NCI-H1417 (cell line): ENCODE measurements at places on chromosomes 11 and 22.
A peak's percentile ranks its signal among the peaks of the same experiment; 100 is the strongest.

DNA sequence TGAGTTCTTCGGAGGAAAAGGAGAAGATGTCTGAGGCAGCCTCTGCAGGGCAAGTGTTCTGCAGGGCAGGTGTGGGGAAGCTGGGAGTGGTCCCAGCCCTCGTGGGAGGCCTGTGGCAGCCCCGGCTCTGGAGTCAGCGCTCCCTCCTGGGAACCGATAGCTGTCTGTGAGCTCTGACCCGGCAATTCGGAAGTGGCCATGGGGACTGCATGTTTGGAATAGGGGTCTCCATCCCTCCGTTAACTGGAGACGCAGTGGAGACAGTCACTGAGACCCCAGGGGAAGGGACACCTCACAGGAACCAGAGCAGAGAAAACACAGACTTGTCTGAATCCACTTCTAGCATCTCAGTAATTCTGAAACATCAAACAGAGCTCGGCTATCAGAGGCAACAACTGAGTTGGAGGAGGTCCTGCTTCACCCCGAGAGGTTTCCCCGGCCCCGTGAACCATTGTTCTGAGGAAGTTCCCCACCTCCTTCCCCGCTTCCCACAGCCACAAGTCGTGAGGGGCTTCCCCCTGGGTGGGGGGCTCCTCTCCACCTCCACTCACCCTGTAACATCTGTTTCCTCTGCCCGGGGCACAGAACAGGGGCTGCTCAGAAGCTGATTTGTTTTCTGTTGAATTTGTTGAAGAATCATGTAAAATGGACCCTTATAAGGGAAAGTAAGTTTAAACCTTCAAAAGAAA, 99.6 kb downstream of the BRD1 start:
- no peak for DNase-seq

DNA sequence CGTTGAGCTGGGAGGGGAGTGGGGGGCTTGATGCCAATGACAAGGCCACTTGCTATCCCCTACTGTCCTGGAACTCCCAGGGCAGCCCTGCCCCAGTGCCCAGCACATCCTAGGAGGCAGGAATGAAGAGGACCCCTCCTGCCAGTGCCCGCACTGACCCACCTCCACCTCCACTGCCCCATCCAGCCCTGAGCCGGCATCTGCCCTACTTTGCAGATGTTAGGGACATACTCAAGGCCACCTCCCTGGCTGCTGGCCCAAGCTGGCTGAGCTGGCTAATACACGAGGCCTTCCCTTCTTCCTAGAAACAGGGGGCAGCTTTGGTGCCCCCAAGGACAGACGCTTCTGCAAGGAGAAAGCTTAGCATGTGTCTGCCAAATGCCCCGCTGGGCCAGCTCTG, 10.8 kb downstream of the DHCR7 start:
- DNase-seq = no peak

DNA sequence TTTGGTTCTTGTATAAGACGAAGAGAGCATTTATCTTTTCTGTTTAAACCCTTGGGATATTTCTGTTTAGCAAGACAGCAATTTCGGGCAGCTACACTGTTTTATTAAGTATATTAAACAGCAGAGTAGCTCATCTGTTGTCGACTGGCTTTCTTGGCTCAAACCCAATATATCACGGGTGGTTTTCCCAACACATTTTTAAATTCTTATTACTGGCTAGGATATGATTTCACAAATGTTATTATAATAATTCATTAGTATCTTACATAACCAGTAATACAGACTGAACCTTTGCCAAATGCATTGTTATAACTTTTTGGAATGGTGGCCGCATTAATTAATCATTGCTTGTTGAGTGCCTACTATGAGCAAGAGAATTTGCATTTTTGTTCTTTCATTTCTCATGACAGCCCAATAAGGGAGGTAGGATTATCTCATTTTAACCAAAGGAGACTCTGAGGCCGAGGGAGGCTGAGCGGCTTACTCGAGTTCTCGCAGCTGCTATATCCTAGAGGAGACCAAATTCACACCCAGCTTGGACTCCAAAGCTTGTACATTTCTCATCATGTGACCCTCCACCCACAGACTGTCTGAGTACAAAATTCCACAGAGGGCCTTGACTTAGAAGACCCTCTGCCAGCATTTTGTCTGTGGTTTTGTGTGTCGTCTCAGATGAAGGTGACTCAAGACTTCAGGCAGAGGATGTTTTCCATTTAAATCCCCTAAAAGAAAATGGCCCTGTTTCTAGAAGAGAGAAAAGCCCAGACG, 304.9 kb downstream of the NTM start:
- no peak for DNase-seq

DNA sequence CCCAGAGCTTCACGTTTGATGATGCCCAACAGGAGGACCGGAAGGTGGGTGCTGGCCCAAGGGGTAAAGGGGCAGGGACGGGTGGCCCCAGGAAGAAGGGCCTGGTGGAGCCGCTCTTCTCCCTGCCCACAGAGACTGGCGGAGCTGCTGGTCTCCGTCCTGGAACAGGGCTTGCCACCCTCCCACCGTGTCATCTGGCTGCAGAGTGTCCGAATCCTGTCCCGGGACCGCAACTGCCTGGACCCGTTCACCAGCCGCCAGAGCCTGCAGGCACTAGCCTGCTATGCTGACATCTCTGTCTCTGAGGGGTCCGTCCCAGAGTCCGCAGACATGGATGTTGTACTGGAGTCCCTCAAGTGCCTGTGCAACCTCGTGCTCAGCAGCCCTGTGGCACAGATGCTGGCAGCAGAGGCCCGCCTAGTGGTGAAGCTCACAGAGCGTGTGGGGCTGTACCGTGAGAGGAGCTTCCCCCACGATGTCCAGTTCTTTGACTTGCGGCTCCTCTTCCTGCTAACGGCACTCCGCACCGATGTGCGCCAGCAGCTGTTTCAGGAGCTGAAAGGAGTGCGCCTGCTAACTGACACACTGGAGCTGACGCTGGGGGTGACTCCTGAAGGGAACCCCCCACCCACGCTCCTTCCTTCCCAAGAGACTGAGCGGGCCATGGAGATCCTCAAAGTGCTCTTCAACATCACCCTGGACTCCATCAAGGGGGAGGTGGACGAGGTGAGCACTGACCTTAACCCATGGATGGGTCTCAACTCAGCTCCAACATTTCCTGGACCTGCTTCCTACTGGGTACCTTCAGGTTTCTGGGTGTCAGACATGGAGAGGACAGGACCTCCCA, 2.0 kb downstream of the RIC8A start:
- no peak for DNase-seq

GRCh38 chr11:133238027-133238426, 294.3 kb downstream of the OPCML start:
- no peak for DNase-seq

GRCh38 chr22:44723801-44724200, 21.8 kb downstream of the PRR5 start:
- DNase-seq = no peak

- DNase-seq = no peak
Observed at GRCh38 chr22:40560551-40560950, 76.0 kb downstream of the MRTFA start.

GRCh38 chr11:122108192-122108799, 7.7 kb downstream of the BLID start:
- DNase-seq = no peak

DNA sequence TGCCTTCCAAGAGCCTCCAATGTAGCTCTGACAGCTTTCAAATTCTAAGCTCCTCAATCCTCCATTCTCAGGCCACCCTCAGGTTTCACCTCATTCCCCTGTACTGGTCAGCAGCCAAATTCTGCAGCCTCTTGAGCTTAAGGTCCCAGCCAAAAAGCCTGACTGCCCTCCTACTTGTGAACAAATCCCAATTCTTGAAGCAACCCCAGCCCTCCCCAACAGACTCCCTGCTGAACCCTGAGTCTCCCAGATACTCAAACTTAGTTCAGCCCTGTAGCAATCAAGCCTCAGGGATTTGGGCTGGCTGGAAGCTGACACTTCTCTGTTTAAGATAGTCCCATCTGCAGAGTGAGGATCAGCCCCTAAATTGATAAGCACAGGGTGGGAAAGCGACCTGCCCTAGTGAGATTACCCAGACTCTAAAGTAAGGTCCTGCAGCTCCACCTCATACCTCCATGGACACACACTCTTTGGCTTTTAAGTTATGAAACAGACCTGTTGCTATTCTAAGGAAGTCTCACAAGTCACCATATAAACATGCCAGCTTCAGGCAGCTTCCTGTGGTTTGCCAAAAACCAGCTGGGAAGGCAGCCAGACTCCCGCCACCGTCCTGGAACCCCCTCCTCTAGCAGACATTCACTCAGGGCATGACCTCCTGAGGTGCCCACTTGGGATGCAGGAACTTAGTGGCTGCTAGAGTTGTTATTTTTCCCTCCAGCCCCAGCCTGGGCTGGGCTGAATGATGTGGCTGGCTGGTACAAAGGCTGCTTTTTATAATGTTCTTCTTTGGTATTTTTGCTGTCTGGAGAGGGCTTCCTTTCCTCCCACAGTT, 82.5 kb upstream of the PICALM start:
- DNase-seq = no peak

DNA sequence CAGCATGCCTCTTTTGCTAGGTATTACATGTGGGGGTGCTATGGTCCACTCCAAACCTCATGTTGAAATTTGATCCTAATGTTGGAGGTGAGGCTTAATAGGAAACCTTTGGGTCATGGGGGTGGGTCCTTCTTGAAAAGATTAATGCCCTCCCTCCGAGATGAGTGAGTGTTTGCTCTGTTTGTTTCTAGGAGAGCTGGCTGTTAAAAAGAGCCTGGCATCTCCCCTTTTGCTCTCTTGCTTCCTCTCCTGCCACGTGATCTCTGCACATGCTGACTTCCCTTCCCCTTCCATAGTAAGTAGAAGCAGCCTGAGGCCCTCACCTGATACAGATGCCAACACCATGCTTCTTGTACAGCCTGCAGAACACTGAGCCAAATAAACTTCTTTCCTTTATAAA, 104.5 kb downstream of the FAT3 start:
- DNase-seq = peak; percentile 41

GRCh38 chr22:36819112-36819511, 2.3 kb upstream of the PVALB start:
- no peak for DNase-seq

DNA sequence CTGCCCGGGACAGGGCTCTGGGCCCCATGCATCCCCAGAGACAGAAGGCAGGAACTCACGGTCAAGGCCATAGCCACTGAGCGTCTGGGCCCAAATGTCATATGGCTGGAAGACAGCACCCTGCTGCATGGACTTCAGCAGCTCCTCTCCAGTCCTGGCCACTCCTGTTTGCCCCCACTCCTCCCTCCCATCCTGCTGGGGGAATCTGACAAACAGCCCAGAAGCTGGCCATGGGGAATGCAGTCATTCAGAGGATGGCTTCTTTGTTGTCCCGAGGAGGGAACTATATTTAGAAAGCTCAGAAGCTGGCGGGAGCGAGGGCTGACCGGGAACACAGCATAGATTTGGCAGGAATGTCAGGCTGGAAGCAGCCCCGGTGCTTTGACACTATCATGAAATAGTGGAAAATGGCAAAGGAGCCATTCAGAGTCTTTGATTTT, 35.0 kb downstream of the DKK3 start:
- no peak for DNase-seq

DNA sequence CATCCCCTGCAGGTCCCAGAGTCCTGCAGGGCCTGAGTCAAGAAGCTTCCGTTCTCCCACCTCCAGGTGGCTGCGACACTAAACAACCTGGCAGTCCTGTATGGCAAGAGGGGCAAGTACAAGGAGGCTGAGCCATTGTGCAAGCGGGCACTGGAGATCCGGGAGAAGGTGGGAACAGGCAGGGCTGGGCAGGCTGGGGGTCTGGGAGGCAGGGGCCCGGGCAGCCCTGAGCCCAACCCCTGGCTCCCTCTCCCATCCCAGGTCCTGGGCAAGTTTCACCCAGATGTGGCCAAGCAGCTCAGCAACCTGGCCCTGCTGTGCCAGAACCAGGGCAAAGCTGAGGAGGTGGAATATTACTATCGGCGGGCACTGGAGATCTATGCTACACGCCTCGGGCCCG, 4.7 kb upstream of the RAB1B start:
- no peak for DNase-seq

DNA sequence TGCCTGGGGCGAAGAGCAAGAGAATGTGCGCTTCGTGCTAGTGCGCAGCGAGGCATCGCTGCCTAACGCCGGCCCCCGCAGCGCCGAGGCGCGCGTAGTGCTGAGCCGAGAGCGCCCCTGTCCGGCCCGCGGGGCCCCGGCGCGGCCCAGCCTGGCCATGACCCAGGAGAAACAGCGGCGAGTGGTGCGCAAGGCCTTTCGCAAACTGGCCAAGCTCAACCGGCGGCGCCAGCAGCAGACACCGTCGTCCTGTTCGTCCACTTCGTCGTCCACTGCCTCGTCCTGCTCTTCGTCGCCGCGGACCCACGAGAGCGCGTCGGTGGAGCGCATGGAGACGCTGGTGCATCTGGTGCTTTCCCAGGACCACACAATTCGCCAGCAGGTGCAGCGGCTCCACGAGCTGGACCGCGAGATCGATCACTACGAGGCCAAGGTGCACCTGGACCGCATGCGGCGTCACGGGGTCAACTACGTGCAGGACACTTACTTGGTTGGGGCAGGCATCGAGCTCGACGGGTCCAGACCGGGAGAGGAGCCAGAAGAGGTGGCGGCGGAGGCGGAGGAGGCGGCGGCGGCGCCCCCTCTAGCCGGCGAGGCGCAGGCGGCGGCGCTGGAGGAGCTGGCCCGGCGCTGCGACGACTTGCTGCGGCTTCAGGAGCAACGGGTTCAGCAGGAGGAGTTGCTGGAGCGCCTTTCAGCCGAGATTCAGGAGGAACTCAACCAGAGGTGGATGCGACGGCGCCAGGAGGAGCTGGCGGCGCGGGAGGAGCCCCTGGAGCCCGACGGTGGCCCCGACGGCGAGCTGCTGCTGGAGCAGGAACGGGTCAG, 1.0 kb downstream of the RASSF10 start:
- peak; percentile 72 for DNase-seq

DNA sequence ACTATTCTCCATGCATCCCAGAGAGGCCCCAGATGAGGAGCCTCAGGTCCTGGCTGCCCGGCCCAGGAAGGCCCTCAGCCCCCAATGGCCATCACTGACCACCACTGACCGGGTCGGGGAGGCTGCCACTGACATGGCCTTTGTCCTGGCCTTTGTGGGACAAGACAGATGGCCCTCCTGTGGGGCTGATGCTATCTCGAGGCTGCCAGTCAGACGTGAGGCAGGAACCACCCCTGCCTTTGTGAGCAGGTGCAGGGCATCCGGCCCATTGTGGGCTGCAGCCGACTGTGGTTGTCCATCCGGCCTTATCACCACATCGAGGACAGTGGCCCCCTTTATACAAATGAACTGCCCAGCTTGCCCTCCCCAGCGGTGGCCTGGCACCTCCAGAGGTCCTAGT, 5.5 kb downstream of the GP1BB start:
- no peak for DNase-seq

GRCh38 chr11:3003396-3004231, 11.5 kb upstream of the NAP1L4 start:
- no peak for DNase-seq

GRCh38 chr11:77204754-77205466, 76.9 kb downstream of the MYO7A start:
- DNase-seq = no peak

GRCh38 chr22:29319072-29319471, 3.6 kb upstream of the RASL10A start:
- no peak for DNase-seq

- DNase-seq = no peak
Observed at GRCh38 chr11:134254433-134255183, 1.2 kb downstream of the ACAD8 start.

GRCh38 chr11:118699506-118700220, 20.2 kb upstream of the TREH start:
- DNase-seq = no peak

GRCh38 chr11:63277345-63277943, 34.0 kb upstream of the SLC22A25 start:
- DNase-seq = peak; percentile 84

GRCh38 chr11:102453302-102453695, 734 bp upstream of the TMEM123 start:
- no peak for DNase-seq
